NCI-H187 (cell line): ENCODE measurements at places on chromosomes 11 and 22.

DNA sequence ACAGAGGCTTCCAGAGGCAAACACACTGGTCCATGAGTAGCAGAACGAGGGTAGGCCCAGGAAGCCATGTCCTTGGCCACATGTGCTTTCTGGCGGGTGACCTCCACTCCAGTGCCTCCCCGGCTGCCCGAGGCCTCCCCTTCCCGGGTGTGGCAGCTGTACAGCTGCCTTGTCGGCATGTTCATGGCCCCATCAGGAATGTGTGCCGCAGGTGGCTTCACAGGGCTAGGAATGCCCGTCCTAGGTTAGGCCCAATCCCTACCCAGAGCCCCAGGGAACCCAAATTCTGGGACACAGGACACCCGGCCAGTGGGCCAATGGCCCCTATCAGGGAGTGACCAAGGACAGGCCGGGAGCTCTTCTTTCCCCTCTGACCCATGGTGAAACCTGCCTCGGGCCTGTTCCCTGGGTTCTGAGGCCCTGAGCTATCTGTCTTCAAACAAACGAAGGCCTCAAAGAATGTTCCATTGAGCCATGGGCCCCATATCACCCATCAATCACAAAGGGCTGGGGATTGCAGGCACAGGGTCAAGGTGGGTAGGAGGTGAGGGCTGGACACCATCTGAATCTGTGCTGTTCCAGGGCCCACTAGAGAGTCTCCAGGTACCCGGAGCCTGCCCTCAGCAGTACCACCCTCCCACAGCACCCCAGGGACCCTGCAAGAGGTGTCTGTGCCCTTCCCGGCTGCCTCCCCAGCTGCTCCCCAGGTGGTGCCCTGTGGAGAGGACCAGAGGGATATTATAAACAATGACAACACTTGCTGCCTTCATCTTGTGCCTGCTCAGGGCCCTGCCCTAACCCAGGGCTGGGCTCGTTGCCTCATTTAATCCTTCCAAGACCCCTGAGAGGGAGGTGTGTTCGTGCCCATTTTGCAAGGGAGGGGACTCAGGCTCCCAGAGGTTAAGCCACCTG lies 4.0 kb upstream of the CDKN1C start:
- DNase-seq, result no peak

DNA sequence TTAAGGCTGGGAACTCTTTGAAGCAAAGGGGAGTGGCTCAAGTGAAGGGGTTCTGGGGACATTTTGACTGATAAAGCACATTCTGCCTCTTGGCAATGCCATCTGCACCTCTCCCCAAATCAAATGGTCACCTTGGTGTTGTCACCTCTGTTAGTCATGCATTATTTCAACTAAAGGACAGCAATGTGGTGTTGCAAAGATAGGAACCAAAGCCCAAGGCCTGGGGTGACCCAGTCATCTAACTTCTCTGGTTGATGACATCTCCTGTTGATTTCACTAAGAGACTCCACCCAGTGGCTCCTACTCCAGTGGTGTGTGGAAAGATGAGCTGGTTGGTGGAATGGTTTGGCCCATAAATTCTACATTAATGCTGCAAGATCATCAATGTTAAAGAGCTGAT lies 7.8 kb upstream of the MS4A1 start:
- no peak for DNase-seq

- no peak for DNase-seq
Observed at GRCh38 chr11:34621876-34622275, 983 bp downstream of the EHF start.

DNA sequence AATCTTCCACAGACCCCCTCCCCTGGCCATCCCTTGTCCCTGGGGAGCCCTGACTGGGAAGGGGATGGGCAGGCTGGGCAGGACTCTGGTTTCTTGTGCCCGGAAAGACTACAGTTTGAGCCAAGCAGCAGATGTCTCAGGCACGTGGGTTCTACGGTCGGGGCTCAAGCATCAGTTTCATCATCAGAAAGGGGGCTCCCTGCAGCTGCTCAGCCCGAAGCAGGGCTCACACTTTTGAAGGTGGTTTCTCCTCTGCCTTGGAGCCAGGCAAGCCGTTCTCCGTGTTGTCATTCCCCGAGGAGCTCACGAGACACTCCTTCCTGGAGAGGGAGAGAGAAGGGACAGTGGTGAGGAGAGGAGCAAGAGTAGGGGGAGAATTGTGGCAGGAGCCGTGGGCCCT lies 15.8 kb downstream of the SCN4B start:
- DNase-seq, result no peak

DNA sequence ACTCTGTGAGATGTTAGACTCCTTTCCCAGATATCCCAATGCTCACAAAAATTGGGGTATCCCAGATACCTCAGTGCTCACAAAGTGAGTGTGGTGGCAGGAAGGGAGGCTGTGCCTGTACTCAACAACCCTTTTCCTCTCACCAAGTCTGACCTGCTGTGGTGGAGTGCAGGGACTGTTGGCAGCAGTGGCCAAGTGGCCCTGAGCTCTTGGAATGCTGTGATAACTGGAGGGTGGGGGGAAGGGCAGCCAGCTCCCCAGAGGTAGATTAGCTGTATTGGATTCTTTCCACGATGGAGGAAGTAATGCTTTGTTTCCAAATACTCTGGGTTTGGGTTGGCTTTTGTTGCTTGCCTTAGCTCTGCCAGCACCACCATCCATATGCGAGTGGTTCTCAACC lies 46.0 kb upstream of the OR9Q1 start:
- DNase-seq, result no peak

- no peak for DNase-seq
Observed at GRCh38 chr11:130553306-130553705, 104.9 kb downstream of the ADAMTS15 start.

GRCh38 chr11:124900464-124900863 lies 2.8 kb upstream of the ROBO4 start:
- DNase-seq, result no peak

DNA sequence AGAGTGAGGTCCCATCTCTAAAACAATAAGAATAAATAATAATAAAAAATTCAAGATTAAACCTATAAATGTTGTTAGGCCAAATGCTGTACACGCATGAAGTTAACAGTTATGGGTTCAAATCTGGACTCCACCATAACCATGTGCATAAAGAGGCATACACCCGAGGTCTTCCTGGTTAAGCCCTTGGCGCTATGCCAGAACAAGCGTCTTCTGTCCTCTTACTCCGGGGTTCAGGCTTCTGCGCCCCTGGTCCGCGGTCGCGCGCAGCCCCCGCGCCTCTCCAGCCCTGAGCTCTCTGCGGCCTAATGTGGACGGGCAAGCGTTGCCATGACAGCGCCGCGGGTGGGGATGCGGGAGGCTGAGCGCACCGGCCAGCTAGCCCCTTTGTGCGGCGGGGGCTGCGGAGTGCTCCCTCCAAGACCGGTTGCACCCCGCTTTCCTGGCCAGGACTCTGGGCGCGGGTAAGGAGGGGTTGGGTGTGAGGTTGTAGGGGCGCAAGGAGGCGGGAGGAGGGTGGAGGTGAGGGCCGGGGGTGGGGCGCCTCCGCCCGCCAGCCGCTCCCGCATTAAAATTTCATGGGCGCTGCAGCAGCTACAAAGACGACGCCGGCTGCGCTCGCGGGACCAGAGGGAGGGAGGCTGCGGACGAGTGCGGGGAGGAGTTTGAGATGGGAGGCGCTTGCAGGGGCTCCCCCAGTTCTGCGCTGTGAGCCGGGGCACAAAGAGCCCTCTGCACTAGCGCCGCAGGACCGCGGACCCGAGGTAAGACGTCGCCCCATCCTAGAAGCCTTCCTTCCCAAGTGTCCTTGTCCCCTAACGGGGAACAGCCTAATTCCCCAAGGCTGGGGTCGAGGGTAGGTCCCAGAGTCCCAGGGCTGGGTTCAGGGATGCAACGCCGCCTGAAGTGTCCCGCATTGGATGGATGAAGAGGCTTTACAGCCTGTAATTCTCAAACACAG lies at the start of gene MIAT:
MIAT (plus strand) TSS at position 698 of the 961 bp plus-strand sequence.
- DNase-seq, result peak; percentile 30

DNA sequence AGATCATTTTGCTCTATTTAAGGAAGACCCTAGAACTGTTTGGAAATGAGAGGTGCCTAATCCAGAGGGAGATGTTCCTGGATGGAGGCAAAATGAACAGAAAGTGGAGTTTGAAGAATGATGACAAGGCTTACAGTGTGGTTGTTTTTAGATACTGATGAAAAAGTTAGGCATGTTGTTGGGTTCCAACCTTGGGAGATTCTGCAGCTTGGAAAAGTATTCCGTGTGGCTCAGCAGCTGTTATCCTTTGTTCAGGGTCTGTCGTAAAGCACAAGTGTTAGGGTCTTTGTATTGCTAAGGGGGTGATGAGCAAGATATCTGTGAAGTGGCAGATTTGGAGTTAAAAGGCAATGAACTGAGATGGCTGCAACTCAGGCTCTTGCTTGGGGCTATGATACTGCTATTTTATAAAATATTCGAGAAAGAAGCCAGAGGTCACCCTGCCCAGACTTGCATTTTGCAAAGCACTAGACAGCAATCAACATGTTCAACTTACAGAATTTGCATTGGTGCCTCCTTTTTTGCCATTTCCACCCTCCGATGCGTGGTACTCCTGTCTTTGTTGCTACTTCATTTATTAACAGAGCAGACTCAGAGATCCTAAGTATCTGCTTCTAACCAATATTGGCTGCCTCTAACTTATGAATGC lies 45.3 kb upstream of the POGLUT3 start:
- no peak for DNase-seq

DNA sequence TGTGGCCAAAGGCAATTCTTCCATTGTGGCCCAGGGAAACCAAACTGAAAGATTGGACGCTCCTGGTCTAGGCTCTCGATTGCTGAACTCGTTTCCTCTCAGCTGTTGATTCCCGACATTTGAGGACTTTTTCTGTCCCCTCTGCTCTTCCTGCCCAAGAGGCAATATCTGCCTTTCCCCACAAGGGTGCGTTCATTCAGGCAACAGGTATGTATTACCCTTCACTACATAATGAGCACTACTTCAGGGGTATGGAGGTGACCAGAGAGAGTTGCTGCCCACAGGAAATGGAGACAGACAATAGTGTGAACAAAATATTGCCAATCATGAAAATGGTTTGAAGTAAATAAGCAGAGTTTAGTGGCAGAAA lies 8.2 kb downstream of the PTH start:
- DNase-seq, result no peak

- DNase-seq, result no peak
Observed at GRCh38 chr11:11786234-11786633, 55.5 kb upstream of the USP47 start.

- DNase-seq, result no peak
Observed at GRCh38 chr11:64498136-64498535, 92.9 kb upstream of the SLC22A12 start.

DNA sequence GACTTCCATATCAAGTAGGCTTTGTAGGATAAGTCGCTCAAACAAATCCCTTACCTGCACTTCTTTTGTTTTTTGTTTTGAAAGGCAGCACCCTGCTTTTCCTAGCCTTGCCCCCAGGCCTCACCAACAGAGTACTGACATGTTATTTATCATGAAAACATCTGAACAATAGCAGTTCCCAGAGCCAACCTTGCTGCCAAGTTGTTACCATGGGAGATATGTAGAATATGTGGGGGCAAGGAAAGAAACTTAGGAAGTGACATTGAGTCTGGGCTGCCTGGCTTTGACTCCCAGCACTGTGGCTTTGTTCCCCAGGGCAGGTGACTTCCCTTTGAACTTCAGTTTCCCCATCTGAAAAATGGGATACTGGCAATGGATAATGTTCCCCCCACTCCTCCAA lies 53.4 kb upstream of the CRYBB3 start:
- DNase-seq, result no peak

- no peak for DNase-seq
Observed at GRCh38 chr11:5550440-5551095, 2.2 kb upstream of the OR52H1 start.

DNA sequence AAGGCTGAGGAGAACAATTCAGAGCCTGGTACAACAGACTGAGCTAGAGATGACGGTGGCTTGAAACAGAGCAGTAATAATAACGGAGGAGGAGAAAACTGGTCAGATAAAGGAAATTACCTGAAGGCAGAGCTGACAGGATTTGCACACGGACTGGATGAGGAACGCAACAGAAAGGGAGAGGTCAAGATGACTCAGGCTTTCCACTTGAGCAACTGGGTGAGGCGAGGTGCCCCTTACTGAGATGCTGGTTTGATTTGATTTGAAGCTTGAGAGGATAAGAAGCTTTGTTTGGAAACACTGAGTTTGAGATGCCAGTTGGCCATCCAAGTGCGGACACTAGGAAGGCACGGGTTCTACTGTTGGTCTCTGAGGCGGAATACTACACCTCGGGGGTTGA lies 35.4 kb upstream of the NRIP3 start:
- DNase-seq, result no peak

GRCh38 chr22:23066200-23067022 lies 3.9 kb upstream of the GNAZ start:
- DNase-seq, result no peak

GRCh38 chr11:6413791-6414201 lies 5.1 kb downstream of the APBB1 start:
- peak; percentile 14 for DNase-seq

GRCh38 chr11:46457021-46457420 lies 65.4 kb upstream of the CHRM4 start:
- DNase-seq, result no peak

- DNase-seq, result no peak
Observed at GRCh38 chr22:42648368-42649245, 585 bp downstream of the CYB5R3 start.

DNA sequence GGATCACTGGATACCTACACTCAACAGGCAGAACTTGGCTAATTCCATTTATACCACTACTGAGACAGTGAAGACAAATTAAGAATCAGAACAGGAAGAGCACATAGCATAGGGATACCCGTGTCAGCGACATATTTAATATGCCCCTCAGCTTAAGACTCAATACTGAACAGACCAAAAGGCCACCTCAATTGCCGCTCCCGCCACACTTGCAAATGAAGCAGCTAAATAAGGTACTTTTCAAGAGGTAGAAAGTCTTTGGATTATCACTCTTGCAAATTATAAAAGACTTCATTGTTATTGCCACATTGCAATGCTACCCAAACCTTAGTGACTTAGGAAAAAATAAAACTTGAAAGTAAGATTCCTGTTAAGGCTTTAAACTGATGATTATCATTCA lies 3.1 kb downstream of the DDX17 start:
- DNase-seq, result no peak

- DNase-seq, result no peak
Observed at GRCh38 chr11:43376594-43376993, 17.9 kb downstream of the TTC17 start.

DNA sequence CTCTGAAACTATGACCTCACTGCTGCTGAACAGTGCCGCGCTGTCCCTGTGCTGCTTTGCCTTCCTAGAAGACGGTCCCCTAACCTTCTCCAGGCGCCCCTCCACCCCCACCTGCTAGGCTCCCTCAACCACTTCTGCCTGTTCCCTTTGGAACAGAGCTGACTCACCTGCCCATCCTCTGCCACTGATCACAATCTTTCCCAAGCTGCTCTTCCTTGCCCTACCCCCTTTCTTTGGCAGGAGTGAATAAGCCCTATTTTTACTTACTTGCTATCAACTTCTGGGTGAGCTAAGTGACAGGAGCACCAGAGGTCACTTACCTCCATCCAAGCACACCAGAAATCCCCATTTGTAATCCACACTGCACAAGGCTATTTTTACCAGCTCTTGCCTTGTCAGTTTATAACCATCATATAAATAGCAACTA lies 116.0 kb upstream of the BID start:
- DNase-seq, result no peak
